ENCODE measurements at places on chromosomes 2 and 18.
A peak's percentile ranks its signal among the peaks of the same experiment; 100 is the strongest.

DNA sequence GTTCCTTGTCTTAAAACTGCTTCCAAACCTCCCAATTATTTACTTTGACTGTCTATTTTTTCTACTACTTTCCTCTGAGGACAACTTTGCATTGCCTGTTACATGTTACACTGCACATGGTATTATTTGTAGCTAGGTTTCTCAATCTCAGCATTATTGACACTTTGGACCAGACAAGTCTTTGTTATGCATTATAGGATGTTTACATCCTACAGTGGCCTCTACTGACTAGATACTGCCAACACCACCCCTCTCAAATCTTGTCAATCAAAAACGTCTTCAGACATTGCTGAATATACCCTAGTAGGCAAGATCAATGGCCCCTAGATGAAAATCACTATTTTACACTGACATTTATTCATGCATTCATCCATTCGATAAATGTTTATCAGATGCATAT is 129.6 kb upstream of the DNAJC10 start:
- DNase-seq = no peak

DNA sequence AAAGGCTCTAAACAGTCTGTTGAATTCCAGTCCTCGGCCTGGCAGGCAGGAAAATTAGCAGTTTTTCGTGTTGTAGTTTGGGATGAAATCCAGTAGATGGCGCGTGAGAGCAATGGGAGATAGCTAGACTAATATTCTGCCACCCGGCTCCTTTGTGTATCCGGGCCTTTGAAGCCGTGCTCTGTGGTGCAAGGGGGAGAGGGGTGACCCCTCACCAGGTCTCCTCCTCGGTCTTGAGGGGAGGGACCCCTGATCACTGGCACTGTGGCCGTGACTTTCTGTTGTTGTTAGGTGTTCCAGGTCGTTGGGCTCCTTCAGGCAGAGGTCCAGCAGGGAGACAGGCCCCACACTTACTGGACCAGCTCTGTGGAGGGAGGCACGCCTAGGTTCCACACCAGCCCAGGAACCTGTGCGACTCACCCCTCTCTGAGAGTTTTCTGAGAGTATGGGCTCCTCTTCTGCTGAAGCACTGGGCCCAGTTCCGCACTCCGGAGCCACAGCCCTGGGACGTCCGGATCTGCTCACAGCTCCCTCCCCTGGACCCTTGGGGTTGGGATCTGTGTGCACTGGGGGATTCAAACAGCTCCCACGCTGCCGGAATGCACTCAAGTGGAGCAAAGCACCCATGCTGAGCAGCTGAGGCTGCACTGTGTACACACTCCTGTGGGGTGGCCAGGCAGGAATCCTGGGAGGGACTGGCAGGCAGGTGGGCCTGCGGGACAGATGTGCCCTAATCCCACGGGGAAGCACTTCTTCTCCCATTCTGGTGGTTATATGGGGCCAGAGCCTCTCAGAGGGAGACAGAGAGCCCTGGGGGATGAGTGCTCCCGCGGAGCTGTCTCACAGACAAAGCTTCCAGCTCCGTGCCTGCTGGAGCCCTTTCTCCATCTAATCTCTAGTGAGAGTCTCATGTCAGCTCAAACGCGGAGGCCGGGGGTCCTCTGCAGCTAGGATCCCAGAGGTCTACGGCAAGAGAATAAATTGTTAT is 8.8 kb downstream of the GKN2 start:
- DNase-seq = peak; percentile 89

GRCh38 chr2:152559008-152559407 is 158.3 kb downstream of the PRPF40A start:
- DNase-seq = no peak

- DNase-seq = peak; percentile 58
Measured at GRCh38 chr2:188217264-188217663, 74.4 kb upstream of the GULP1 start.

GRCh38 chr2:231348173-231348572 is 47.3 kb upstream of the B3GNT7 start:
- no peak for DNase-seq

DNA sequence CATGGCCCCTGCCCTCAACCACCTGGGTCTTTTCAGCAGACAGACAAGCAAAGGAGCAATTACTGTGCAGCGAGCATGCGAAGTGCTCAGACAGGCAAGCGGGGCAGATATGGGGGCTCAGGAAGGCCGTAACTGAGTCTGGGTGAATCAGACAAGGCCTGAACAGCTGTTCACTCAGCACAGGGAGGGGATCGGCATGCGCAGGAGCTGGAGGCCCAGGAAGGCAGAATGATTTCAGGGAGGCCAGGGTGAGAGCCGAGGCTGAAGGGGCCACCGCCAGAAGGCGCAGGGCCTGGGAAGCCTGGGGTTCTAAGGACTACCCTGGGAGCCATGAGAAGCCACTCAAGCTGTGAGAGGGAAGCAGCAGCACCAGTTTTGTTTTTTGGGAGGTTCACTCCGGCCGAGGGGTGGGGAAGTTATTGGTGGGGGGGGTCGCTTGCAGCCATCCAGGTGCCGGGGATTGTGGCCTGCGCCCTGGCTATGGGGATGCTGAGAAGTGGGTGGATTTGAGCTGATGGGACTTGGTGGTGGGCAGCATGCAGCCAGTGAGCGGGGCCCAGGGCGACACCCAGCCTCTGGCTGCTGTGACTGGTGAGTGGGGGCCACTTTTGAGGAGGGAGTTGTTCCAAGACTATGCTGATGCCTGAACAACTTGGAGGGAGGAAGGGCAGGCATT is 132.2 kb downstream of the TSN start:
- DNase-seq = no peak

DNA sequence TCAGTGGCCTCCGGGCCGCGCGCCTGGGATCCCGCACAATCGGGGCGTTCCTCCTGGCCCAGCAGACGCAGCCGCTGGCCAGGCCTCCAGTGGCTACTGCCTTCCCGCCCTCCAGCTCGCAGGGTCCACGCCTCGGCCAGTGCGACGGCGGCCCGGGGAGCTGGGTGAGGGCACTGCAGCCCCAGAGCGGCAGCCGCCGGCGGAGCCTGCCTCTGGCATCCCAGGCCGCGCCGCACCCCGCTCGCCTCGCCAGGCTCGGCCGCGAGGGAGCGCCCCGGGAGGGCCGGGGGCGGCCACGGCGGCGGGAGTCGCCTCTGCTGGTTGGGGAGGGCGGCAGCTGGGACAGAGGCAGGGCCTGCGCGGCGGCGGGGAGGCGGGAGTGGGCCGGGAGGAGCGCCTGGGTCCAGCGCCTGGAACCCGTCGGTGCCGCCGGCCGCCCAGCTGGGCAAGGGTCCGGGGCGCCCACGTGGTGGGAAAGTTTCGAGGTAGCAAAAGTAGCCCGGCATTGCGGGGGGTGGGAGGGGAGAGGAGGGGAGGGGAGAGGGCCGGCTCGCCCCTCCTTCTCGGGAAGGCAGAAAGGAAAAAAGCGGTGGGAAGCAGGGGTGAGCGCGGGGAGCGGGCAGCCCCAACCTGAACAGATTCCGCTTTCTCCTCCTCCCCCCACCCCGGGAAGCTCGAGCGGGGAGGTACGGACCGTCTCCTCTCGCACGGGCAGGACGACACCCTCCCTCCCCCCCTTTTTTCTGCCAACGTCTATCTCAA is 1.5 kb upstream of the INHBB start:
- peak; percentile 40 for DNase-seq

DNA sequence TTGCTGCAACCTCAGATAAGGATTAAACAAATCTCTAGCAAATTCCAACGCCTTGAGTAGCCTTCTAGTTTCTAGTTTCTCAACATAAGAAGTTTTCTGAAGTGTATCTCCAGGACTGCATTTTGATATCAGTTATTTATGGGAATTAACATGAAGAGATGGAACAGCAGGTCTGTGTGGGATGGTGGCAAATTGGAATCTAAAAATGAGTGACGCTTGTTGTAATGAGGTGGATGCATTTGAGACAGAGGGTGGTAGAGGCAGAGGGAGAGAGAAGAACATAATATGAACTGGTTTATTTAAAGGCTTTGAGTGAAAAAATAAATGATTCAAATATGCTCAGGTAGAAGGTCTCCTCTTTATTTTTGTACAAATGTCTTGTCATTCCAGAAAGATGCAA is 446.8 kb upstream of the GCFC2 start:
- DNase-seq = no peak

DNA sequence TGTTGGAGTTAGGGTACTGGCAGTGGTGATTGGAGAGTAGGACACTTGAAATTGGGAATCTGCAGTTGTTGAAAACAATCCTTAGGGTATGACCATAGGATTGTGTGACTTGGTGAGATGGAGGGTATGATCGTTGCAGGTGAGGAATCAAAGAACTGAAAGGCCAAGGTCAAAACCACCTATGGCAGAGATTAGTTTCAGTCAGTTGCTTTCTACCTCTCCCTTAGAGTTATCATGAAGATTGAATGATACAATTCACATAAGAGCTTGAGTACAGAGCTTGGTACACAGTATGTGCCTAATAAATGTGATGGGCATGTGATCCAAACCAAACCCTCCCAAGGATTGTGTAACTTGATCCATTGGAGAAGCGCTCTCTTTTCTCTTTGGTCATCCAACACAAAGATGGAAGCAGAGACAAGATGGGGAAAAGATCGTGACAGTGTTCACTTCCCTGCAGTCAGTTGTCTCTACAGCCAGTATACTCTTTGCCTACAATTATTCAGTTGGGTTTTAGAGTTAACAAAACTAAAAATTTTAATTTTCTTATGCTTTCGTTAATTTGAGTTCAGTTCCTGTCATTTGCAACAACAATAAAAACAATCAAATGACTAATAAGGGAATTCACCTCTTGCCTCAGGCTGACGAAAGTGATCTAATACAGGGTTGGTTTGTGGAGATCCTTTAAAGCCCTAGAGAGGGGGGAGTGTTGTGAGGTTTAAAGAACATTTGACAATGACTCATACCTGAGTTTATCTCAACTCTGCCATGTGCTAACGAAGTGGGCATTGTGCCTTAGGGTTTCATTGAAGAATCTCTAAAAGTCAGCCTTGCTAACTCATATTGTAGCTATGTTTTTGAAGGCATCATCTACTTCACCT is 14.8 kb upstream of the SMAD2 start:
- DNase-seq = no peak

GRCh38 chr2:147594038-147594437 is 250.8 kb upstream of the ACVR2A start:
- DNase-seq = no peak

DNA sequence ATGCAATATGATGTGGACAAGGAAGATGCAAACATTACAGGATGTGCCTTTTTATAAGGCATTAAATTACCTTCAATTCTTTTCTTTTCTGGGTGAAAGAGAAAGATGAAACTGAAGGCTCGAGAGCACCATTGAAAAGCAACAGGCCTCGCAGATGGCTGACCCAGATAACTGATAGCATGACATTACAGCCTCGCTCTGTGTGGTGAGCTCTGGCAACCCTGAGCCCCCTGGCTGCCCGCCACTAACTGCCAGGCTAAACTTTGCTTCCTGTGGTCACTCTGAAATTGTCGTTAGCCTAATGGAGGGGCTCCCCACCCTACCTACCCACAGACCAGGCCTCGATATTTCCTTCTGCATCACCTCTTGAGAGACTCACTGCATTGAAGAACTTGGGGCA is 516.8 kb upstream of the FANCL start:
- no peak for DNase-seq

DNA sequence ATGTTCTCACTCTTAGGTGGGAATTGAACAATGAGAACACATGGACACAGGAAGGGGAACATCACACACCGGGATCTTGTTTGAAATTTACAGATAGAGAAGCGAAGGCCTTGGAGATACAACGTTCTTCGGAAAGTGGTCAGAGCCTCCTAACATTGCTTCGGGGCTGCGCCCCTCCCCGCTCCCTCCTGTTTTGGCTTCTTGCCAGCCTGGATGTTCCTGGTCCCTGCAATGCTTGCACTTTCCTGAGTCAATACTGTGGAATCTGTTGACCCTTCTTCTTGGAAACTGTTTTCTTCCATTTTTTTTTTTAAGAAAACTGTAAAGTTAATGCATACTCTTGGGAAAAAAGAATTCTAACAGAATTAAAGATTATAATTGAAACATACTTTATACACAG is 360.8 kb downstream of the SOCS6 start:
- DNase-seq = no peak

GRCh38 chr2:211329421-211329820 is 773.0 kb downstream of the CPS1 start:
- DNase-seq = no peak

DNA sequence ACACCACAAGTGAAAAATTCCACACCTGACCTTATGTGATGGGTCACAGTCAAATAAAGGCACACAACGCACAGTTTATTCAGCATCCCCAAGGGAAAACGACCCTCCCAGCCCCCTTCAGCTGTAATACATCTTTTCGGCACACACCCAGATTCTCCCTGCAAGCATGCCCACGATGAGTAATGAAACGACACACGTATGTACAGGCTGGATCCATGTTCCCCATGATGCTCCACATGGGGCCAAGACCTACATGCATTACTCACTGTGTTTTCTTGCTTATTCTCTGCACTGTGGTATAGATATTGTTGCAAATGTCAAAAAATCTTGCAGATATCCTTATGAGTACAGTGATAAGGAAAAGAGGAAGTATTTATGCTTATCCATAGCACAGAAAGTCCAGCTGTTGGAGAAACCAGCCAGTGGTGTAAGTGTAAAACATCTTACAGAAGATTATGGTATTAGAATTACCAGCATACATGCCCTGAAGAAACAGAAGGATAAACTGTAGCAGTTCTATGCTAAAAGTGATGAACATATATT is 32.5 kb upstream of the SGPP2 start:
- no peak for DNase-seq

DNA sequence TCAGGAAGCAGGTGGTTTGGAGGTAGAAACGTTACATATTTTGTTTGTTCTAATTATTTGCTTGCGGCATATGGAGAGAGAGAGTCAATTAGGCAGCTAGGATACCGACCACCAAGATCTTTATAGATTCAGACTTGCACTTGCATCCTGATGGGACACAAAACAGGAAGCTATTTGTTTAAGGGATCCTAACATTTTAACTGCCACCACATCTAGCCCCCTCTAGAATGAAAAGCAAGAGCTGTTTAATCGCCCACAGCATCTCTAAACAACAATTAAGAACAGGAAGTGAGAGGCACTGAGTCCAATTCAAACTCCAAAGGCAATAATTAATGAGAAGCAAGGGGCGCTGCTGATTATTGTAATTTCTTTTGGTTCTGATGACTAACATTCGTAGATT is 182.0 kb upstream of the LINC00305 start:
- no peak for DNase-seq

- DNase-seq = no peak
Measured at GRCh38 chr2:98669675-98670074, 61.3 kb downstream of the MGAT4A start.

DNA sequence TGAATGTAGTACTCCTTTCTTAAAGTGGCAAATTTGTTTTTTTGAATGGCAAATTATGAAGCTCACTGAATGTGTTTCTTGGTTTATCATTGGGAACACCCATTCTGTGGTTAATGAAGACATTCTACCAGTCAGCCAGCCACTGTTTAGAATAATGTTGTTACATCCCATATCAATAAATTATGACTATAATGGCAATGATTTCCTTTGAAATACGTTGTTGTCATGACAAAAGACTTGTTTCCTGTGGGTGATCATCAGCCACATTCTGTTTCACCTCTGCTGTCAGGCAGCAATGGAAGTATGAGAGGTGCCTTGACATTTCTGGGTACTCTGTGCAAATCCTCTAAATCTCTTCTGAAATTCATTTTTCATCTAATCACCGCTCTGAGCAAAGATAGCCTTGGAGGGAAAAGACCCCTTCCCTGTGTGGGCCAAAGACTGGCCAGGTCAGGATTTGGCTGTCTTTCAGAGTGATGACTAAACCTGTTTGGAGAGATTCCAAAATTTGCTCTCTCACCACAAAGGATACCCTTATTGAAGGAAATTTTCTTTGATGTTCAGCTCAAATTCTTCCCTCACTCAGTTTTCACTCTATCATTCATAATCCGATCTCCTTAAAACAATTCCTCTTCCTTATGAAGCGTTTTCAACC is 869.2 kb downstream of the BCL11A start:
- no peak for DNase-seq
